ENCODE measurements at places on chromosomes 11 and 22.
A peak's percentile ranks its signal among the peaks of the same experiment; 100 is the strongest.

DNA sequence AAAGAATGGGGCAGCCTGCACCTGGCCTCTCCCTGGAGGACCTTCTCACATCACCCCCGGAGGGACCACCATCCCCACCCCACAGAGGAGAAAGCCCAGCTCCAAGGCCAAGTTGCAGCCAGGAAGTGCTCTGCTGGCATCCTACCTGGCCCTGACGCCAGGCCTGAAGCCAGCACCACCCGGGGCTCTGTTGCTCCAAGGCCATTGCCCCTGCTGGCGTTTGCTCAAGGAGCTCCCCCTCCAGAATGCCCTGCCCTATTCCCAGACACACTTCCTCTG lies 10.2 kb downstream of the RTN4R start:
- no peak for DNase-seq

DNA sequence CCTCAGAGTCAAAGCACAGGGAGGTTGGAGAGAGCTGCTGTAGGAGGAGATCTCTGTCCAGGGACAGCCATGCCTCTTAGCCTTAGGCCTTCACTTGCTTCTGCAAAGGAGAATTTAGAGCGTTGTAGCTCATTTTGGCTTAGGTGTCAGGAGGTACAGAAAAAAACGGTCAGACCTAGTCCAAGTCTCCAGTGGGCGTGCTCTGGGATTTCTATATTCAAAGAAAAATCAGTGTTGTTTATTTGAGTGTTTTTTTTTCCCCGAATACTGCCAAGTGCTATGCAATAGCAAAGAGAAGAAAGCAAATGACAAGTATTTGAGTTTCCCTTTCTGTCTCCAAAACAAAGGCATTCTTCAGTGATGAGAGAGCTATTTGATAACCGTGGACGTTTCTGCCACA lies 22.7 kb upstream of the OPCML start:
- DNase-seq = no peak

DNA sequence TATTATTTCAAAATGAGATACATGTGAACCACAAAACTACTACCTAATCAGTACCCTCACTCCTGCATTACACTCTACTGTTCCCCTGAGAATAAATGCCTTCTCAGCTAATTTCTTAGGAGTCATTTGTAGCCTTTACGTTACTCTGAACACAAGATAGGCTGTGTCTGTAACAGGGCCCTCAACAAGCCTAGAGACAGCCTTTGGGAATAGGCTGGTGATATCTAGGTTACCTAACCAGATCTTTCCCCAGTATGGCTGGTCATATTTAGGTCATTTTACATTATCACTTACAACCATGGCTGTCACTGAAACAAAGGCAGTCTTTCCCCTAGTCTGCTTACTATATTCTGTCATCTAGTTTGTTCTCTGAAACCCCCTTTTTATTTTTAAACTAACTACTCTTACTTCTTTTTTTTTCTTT lies 14.2 kb downstream of the ATM start:
- DNase-seq = no peak

GRCh38 chr22:39013942-39014722 lies at the start of gene APOBEC3C:
Gene APOBEC3C (plus strand): TSS chr22:39014257. CDS start chr22:39014363, 106 bp downstream.
- DNase-seq = peak; percentile 90

- DNase-seq = no peak
Observed at GRCh38 chr11:91946397-91946951, 278.1 kb upstream of the FAT3 start.

- peak; percentile 88 for DNase-seq
Observed at GRCh38 chr22:46661221-46661851, 41.1 kb downstream of the GRAMD4 start.

- no peak for DNase-seq
Observed at GRCh38 chr11:61083601-61084147, 18.6 kb upstream of the CD5 start.

DNA sequence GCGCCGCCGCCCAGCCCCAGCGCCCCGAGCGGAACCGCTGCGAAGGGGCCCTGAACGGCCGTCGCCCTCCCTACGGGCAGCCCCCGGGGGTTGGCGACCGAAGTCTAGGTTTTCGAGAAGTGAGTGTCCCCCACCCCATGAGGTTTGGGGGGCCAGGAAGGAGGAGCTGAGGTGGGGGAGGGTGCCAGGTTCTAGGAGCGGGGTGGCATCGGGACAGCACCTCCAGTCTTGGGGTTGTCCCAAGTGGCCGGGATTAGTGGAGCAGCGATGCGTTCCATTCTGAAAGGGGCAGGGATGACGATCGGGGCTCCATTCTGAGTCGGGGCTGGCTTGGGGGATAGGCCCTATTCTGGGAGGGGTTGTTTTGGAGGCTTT lies 408 bp downstream of the PPP2R5B start:
- DNase-seq = peak; percentile 10

GRCh38 chr11:128859563-128860441 lies 7.3 kb downstream of the KCNJ1 start:
- DNase-seq = peak; percentile 75

- no peak for DNase-seq
Observed at GRCh38 chr11:112508750-112509149, 248.1 kb upstream of the PLET1 start.

DNA sequence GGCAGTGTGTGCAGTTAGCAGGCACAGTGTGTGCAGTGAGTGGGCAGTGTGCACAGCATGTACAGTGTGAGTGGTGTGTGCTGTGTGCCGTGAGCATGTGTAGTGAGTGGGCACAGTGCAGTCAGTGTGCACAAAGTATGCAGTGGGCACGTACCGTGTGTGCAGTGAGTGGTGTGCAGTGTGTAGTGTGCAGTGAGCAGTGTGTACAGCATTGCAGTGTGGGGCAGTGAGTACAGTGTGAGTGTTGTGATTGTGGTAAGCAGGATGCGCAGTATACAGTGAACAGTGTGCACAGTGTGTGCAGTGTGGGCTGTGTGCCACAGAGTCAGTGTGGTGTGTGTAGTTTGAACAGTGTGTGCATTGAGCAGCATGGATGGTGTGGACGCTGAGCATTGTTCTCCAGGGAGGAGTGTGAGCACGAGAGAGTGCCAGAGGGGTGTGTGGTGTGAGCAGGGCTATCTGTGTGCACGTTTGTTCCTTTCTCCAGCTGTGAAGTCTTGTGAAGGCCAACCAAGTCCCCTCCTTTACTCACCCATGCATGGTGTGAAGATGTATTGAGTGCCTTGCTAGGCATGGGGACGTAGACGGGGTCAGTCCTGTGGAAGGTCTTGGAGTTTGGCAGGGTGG lies 3.0 kb downstream of the SHANK3 start:
- no peak for DNase-seq

GRCh38 chr22:20091690-20092476 lies 11.8 kb downstream of the DGCR8 start:
- DNase-seq = no peak

- DNase-seq = no peak
Observed at GRCh38 chr22:24695561-24696511, 78.7 kb downstream of the PIWIL3 start.

DNA sequence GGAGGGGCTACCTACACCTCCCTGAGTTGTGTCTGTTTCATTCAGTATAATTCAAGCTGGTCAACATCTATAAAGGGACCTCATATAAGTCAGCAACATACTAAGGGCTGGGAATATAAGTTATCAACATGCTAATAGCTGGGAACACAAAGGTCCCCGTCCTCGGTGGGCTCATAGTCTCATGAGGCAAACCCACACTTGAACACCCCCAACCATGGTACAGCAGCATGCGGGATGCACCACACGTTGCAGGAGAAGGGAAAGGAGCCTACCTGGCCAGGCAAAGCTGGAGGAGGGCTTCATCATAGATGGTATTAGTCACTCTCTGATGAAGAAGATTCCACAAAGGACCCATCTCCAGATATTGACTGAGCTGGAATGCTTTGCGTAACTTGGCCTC lies 561.8 kb upstream of the B3GAT1 start:
- no peak for DNase-seq

DNA sequence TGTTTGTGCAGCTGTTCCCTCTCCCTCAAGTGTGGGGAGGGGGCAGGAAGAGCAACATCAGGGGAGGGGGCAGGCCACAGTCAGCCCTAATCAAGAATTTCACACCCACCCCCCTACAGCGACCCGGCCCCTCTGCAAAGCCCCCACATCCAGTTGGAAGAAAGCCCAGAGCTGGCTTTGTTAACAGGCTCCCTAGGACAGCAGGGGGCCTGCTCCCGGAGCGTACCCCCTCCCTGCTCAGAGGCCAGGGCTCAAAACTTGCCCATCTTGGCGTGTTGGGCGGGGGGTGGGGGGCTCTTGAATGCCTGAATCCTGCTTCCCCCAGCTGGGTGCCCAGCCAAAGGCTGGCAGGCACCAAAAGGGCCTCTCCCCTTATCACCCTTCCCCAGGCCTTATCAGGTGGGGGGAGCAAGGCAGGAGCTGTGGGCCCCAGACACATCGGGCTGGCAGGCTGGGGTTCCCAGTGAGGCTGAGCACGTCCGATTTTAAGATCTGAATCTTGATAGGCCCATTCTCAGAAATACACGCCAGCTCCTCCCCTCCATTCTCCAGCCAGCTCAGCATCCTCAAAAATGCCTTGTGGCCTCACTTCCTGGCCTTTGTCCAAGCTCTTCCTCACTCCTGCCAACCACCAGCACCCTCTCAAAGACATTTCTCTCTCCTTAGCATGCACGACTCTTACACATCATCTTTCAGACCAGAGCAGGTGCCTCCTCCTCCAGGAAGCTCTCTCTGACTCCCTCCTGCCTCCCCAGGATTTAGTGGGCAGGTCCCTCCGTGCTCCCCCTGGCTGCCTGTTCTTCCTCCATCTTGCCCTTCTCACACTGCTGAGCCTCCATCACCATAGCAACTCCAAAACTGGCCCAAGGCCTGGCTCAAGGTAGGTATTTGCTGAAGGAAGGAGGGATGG lies 384.8 kb downstream of the MN1 start:
- DNase-seq = peak; percentile 90

DNA sequence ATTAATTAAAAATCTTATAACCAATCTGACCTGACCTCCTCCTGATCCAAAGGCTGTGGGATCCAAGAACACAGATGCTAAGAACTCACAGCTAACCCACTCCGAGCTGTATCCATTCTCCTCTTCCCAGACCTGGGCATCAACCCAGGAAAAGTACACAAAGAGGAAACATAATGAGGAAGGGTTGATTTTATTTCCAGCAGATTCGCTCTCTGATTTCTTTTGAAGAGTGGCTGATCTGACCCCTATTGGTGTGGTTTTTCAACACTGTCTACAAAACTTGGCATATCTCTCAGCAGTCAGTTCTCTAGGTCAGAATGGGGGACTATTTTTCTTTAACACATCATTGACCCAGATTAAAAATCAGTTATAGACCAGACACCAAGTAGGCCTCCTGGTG lies 201.9 kb upstream of the UBASH3B start:
- DNase-seq = no peak

DNA sequence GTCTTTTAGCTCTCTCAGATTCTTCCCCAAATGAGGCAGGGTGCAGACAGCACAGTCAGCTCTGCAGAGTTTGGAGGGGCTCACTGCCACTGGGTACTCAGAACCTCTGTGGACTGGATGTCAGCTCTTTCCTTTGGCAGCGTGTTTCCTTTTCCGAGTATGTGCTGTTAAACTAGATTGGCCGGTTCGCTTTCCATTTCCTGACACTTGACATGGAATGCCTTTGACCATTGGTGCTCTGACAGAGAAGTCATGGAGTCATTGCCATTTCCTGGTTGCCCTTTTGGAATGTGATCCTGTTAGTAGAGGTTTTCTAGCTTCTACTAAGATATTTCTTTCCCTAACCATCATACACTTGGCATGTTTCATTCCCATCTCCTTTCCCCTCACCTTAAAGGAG lies 86.7 kb downstream of the SWAP70 start:
- DNase-seq = peak; percentile 49

DNA sequence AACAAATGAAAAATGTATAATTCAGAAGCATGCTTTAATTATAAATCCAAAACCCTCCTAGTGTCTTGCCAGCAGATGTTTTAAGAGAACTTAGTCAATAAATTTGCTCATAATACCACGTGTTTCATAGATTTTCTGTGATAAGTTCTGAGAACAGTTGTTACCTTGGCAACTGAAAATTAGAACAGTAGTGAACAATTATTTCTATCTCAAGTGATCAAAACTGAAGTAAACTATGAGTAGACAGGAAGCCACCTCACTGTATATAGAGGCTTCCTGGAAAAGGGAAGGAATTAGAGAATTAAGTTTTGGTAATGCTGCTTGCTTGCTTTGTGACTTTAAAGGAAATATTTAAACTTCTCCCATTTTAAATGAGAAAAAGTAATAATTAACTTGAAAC lies 266.0 kb upstream of the ANO3 start:
- no peak for DNase-seq

GRCh38 chr11:101835506-101836063 lies 79.2 kb upstream of the CEP126 start:
- peak; percentile 26 for DNase-seq

DNA sequence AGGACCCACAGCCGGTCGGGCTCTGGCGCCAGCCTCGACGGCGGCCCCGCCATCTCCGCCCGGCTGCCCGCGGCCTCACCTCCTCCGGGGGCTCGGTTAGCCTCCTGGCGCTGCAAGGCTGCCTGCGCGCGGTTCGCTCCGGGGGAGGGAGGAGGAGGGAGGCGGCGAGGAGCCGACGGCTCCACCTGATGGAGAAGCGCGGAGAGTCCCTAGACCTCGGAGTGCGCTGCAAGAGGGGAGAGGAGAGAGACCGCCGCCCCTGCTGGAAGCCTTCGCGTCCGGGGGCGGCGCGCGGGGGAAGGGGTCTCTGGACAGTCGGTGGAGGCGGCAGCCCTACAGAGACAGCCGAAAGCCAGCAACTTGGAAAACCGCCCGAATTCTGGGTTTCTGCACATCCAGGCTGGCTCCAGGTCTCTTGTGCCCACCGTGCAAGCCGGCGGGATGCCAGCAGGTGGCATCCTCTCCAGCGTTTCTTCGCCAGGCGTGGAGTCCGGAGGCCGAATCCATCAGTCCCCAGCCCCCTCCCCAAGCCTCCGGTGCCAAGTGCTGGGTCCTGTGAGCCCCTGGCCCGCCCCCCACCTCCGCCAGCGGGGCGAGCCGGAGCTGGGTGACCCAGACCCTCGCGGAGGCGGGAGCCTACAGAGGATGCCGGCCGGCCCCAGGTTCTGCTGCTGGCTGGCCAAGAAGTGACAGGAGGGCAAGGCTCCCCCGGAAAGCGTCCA lies 2.9 kb upstream of the KIRREL3 start:
- peak; percentile 14 for DNase-seq

DNA sequence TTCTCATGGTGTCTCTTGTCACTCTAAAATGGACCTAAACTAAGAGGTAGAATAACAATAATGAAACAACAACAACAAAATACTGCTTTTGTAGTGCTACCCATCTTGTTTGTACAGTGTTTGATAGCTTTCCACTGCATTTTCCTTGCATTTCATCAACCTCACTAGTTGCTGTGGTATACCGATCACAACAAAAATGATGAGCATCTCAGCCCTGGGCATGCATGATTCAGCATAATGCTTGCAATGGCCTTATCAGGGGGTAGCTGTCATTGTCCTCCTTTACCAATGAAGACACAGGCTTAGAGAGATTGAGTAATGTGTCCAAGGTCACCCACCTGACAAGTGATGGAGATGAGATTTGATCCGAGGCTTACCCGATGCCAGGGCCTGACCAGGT lies 682.5 kb downstream of the NTM start:
- no peak for DNase-seq

GRCh38 chr22:43050995-43051394 lies 36.0 kb upstream of the PACSIN2 start:
- DNase-seq = no peak
